Aorta (tissue), 5 donors: ENCODE measurements at places on chromosomes 12 and 14.

GRCh38 chr14:102055181-102055901 is 31.5 kb downstream of the HSP90AA1 start:
- no peaks in the 10 kb centered on the region for H3K27me3 ChIP-seq
- H3K36me3 ChIP-seq, result no peaks in the 10 kb centered on the region
- H3K27ac ChIP-seq, result no peak overlapping the region

- H3K27ac ChIP-seq, result no peak overlapping the region
- H3K4me1 ChIP-seq, result peaks cover 4% of the 10 kb centered on the region
- no peaks in the 10 kb centered on the region for H3K36me3 ChIP-seq
- H3K27me3 ChIP-seq, result no peaks in the 10 kb centered on the region
- DNase-seq, result peak; percentile 46
These were observed 112.5 kb upstream of the MED13L start for GRCh38 chr12:116389990-116390389.

GRCh38 chr12:76264611-76265012 is 83.6 kb downstream of the BBS10 start:
- no peaks in the 10 kb centered on the region for H3K4me1 ChIP-seq
- H3K4me3 ChIP-seq, result no peak overlapping the region
- DNase-seq, result no peak
- H3K27me3 ChIP-seq, result no peaks in the 10 kb centered on the region
- H3K36me3 ChIP-seq, result no peaks in the 10 kb centered on the region
- H3K27ac ChIP-seq, result no peak overlapping the region

DNA sequence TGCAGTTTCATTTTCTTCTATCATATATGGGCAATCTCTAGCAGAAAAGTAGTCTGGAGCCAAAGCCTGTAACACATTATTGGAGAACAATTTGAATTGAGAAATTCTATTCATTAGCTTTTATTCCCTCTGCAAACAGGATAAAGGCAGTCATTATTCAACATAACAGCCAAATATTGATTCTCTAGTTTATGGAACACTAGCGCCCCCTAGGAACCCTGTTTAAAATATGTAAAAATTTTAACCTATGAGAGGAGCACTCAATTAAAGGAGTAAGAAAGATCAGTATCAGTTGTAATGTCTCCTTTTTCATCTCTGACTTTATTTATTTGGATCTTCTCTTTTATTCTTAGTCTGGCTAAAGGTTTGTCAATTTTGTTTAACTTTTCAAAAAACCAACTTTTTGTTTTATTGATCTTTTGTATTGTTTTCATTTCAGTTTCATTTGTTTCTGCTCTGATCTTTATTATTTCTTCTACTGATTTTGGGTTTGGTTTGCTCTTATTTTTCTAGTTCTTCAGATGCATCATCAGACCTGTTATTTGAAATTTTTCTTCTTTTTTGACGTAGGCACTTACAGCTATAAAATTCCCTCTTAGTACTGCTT is 4.8 kb upstream of the LMNTD1 start:
- H3K4me3 ChIP-seq, result no peak overlapping the region
- DNase-seq, result no peak
- no peak overlapping the region for H3K27ac ChIP-seq
- no peaks in the 10 kb centered on the region for H3K36me3 ChIP-seq
- no peaks in the 10 kb centered on the region for H3K4me1 ChIP-seq
- no peaks in the 10 kb centered on the region for H3K27me3 ChIP-seq

DNA sequence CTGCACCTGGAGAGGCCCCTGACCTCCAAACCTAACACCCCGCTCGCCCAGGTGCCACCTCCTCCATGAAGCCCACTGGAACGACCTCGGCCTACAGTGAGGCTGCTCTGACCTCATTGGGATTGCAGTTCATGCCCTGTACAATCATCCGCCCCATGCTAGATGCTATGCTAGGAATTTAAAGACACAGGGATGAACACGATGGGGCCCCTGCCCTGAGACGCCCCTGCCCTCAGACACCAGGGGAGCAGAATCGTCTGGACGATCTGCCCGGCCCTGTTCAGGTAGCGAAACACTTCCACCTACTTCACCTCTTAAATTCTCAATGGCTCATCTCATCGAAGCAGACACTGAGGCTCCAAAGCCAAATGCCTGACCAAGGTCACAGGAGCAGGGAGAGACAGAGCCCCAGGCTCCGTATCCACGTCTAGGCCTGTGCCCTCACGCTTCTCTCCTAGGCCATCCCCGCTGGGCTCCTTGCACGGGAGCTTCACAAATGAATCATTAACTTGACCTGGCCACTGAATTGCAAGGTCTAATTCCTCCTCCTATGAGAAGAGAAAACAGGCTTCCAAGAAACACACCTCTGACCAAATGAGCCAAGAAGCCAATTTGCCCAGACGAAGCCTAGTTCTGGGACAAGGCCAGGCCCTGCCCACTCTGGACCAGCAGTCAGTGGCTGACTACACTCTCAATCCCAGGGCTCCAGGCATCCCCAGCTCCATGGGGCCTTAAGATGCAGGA is 35.2 kb downstream of the SCARB1 start:
- no peak for DNase-seq
- no peak overlapping the region for H3K27ac ChIP-seq
- H3K27me3 ChIP-seq, result no peaks in the 10 kb centered on the region
- no peaks in the 10 kb centered on the region for H3K36me3 ChIP-seq
- no peaks in the 10 kb centered on the region for H3K4me1 ChIP-seq

DNA sequence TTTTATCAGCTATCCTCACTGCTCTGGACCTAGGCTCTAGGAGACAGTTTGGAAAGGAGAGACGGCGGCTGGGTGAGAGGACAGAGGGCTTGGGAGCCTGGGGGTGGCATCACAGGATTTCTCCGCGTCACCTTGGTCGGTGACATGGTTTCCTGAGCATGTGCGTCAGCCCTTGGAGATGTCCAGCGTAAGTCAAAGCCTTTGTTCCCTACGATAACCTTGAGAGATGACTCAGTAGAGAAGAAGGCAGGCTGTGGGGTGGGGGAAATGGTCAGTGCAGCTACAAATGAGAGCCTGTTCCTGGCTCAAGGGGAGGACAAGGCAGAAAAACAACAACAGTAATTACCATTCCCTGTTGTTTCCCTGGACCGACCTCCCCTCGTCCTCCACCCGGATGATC is 90.2 kb upstream of the TBX3 start:
- no peak overlapping the region for H3K4me3 ChIP-seq
- no peaks in the 10 kb centered on the region for H3K27me3 ChIP-seq
- no peak for DNase-seq
- H3K27ac ChIP-seq, result no peak overlapping the region
- no peaks in the 10 kb centered on the region for H3K36me3 ChIP-seq

- no peaks in the 10 kb centered on the region for H3K4me1 ChIP-seq
- no peak within 1 kb of the TSS for H3K27ac ChIP-seq
- DNase-seq, result peak; percentile 93
- no peaks in the 10 kb centered on the region for H3K36me3 ChIP-seq
These were observed at the start of gene AACS for GRCh38 chr12:125065021-125065918. TSS of gene AACS (plus strand) at chr12:125065435. CDS start at chr12:125065585, 150 bp downstream.

DNA sequence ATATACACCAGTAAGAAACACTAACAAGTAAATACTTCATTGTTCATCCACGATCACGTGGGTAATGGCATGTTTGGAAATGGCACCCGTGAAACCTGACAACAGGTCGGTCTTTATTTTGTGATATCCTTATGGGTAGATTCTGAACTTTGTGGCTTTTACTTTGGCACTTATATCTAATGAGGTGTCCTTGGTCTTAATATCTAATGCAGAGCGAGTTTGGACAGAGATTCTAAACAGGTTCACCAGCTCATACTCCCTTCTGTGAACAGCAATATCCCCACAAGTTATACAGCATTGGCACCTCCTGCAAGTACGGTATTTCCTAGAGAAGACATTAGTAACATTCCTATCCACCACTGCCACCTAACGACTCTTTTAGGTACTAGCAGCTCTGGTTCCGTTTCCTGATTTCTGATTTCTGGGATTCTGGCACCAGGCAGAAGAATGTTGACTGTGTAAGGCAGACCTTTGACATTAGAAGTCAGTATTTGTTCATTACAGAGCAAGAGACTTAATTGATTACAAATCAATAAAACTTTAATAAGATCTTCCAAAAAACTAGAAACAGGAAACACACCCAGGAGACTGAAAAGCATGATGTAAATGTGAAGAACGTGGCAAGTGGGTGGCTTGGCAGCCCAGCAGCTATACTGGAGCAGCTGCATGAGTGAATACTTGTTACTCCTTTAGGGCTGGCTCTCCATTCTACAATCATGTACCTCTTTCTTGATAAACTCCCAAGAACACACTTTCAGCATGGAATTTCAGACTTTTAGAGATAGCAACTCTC is 2.5 kb downstream of the ANG start:
- no peak overlapping the region for H3K27ac ChIP-seq
- no peaks in the 10 kb centered on the region for H3K36me3 ChIP-seq
- peaks cover 1% of the 10 kb centered on the region for H3K4me1 ChIP-seq
- no peak overlapping the region for H3K4me3 ChIP-seq
- no peak for DNase-seq

- no peaks in the 10 kb centered on the region for H3K4me1 ChIP-seq
- no peak for DNase-seq
- H3K27me3 ChIP-seq, result no peaks in the 10 kb centered on the region
- H3K36me3 ChIP-seq, result no peaks in the 10 kb centered on the region
- H3K4me3 ChIP-seq, result no peak overlapping the region
These were observed 353.1 kb downstream of the NAV3 start for GRCh38 chr12:78183824-78184223.

GRCh38 chr12:22395666-22396065 is 61.2 kb upstream of the ST8SIA1 start:
- H3K27ac ChIP-seq, result no peak overlapping the region
- no peaks in the 10 kb centered on the region for H3K36me3 ChIP-seq
- no peaks in the 10 kb centered on the region for H3K4me1 ChIP-seq
- no peaks in the 10 kb centered on the region for H3K27me3 ChIP-seq
- no peak overlapping the region for H3K4me3 ChIP-seq

DNA sequence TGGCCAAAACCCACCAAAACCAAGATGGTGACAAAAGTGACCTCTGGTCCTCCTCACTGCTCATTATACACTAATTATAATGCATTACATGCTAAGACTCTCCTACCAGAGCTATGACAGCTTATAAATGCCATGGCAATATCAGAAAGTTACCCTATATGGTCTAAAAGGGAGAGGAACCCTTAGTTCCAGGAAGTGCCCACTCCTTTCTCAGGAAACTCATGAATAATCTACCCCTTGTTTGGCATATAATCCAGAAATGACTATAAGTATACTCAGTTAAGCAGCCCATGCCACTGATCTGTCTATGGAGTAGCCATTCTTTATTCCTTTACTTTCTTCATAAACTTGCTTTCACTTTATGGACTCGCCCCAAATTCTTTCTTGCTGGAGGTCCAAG is 43.0 kb upstream of the FUT8 start:
- DNase-seq, result no peak
- H3K27ac ChIP-seq, result no peak overlapping the region
- no peaks in the 10 kb centered on the region for H3K4me1 ChIP-seq
- no peaks in the 10 kb centered on the region for H3K36me3 ChIP-seq
- no peak overlapping the region for H3K4me3 ChIP-seq

DNA sequence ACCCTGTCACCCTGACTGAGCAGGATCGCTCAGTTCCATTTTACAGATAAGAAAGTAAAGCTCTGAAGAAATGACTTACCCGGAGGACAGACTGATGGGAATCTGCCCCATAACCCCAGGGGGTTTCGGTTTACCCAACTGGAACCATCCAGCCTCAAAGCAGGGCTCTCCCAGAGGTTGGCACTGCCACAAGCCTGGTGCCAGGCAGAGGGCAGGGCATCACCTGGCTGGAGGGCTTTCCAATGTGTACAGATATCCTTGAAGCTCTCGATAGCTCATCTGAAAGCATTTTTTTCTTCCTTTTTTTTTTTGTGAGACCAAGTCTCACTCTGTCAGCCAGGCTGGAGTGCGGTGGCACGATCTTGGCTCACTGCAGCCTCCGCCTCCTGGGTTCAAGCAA is 33.2 kb downstream of the STON2 start:
- no peaks in the 10 kb centered on the region for H3K36me3 ChIP-seq
- no peaks in the 10 kb centered on the region for H3K4me1 ChIP-seq
- H3K4me3 ChIP-seq, result no peak overlapping the region
- no peaks in the 10 kb centered on the region for H3K27me3 ChIP-seq

GRCh38 chr14:20409226-20409625 is 4.1 kb downstream of the TEP1 start:
- H3K4me3 ChIP-seq, result no peak overlapping the region
- H3K4me1 ChIP-seq, result peaks cover 3% of the 10 kb centered on the region
- peaks cover 4% of the 10 kb centered on the region for H3K36me3 ChIP-seq
- H3K27me3 ChIP-seq, result no peaks in the 10 kb centered on the region

DNA sequence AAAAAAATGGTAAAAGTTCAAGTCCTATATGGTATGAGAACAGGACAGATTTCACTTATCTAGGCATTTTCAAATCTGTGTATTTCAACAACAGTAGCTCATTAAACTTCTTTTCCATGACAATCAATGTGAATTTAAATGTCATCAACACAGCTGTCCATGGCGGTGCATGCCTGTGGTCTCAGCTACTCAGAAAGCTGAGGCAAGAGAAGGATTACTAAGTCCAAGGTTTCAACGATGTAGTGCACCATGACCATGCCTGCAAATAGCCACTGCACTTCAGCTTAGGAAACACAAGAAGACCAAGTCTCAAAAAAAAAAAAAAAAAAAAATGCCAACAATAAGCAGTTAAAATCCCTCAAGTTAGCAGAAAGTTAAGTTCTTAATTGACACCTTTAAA is 214.6 kb downstream of the C12orf50 start:
- H3K36me3 ChIP-seq, result no peaks in the 10 kb centered on the region
- H3K4me1 ChIP-seq, result no peaks in the 10 kb centered on the region
- H3K27me3 ChIP-seq, result no peaks in the 10 kb centered on the region
- DNase-seq, result no peak

GRCh38 chr14:73695997-73696396 is 18.2 kb downstream of the PNMA1 start:
- DNase-seq, result no peak
- no peaks in the 10 kb centered on the region for H3K27me3 ChIP-seq
- no peaks in the 10 kb centered on the region for H3K36me3 ChIP-seq
- no peaks in the 10 kb centered on the region for H3K4me1 ChIP-seq

DNA sequence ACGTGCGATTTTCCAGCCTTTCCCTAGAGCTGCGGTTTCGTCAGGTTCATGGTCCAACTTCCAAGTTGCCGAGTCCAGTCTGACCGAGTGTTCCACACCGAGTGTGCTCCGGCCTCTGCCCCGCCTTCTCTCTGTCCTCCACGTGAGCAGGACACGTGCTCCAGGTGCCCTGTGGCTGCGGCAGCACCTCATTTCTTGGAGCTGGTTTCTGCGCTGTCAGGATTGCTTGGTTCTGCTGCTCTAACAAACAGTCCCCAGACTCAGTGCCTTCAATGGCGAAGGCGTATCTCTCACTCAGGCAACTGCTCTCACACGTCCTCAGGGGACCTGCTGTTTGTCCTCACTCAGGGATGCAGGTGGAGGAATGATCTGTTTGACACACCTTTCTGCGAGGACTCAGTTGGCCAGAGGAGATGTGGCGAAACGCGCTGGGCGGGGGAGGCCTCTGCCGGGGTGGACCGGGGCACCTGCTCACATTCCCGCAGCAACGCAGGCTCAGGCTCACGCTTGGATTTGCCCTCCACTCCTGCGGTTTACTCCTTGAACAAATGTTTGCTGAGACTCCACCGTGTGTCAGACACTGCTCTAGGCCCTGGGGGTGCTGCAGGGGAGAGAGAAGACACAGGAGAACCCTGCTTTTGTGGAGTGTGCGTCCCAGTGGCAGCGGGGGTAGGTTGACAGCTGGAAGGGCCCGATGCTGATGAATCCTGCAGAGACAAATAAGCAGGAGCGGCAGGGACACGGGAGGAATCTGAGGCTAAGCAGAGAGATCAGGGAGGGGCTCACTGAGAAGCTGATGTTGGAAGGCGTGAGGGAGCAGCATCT is 63.4 kb upstream of the FBRSL1 start:
- no peaks in the 10 kb centered on the region for H3K27me3 ChIP-seq
- DNase-seq, result no peak
- H3K27ac ChIP-seq, result no peak overlapping the region
- H3K4me1 ChIP-seq, result no peaks in the 10 kb centered on the region
